ENCODE measurements at places on chromosomes 7 and 10.

GRCh38 chr10:124732931-124733570 lies 11.1 kb downstream of the FAM53B start:
- DNase-seq, result no peak

DNA sequence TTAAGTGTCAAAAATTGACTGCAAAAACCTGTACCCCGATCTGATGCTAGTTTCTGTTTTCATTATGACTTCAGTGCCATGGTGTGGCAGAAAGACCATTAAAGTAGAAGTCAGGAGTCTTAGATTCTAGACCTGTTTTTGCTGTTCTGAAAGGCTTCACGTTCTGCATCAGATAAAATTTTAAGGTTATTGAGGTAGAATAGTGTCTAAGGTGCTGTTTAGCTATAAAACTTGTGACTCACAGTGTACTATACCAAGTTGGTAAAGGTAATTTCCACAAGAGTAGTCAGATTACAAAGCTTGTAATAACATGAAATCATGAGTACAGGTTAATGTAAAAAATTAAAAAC lies 38.6 kb downstream of the ZNRF2 start:
- DNase-seq, result no peak

DNA sequence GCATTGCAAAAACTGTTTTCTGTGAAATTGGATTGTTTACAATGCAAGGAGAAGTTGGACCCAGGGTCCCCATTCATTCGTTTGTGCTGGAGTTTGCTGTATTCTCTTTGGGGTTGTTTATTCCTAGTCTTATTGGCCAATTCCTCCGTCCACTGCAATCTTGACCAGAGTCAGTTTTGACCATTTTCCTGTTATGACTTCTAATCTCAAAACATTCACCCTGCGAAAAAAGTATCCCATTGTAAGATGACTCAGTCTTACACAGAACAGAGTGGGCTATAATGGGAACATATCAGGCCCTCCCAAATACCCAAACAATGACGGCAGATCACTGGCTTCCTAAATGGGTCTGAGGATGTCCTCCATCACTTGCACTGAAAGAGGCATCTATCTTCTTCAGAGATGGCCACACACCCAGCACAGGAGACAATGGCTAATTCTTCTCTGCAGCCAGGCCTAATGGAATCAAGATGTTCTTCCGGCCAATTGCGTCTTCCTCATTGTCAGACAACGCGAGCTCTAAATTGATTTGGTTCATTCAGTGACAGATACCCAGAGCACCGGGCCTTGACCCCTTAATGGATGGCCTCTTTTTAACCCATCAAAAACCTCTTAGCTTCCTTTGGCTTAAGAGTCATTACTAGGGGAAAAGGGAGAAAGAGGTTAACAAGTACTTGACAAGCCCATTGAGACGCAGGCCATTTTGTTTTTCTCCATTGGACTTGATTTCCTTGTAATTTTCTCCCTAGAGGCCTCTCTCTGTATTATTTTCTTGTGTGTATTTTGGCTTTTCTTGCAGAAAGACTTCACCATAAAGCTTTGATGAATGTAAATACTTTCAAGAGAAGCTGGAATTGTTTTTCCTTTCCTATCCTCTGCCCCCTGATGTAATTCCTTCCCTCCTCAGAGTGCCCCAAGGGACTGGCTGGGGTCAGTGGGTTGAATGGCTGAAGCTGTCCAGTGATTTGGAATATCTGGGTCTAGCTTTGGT lies 129.6 kb downstream of the PRPF18 start:
- no peak for DNase-seq

- DNase-seq, result no peak
Measured at GRCh38 chr10:46239993-46240683, 46.7 kb upstream of the ANTXRL start.

DNA sequence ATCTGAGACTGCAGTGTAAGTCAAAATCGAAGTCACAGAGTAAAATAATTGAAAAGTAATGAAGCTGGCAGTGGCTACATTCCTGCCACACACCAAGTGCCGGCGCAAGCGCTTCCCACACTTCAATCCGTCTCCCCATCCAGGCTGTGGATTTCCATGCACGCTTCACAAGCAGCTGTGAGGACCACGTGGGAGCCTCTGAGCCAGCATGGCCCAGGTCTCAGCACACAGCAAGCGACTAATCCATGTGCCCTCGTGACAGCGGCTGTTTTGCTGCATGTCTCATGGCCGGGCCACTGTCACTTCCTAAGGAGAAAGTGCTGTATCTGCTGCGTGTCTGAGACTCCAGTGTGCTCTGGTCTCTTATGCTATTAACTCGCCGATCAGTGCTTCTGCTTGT lies 566.9 kb downstream of the DNAJB6 start:
- DNase-seq, result no peak

GRCh38 chr7:143050931-143051330 lies 1.2 kb upstream of the OR6V1 start:
- no peak for DNase-seq

- no peak for DNase-seq
Measured at GRCh38 chr7:132965951-132966350, 115.9 kb downstream of the CHCHD3 start.

GRCh38 chr7:112205343-112206237 lies 609 bp downstream of the DOCK4 start:
- DNase-seq, result peak; percentile 52

DNA sequence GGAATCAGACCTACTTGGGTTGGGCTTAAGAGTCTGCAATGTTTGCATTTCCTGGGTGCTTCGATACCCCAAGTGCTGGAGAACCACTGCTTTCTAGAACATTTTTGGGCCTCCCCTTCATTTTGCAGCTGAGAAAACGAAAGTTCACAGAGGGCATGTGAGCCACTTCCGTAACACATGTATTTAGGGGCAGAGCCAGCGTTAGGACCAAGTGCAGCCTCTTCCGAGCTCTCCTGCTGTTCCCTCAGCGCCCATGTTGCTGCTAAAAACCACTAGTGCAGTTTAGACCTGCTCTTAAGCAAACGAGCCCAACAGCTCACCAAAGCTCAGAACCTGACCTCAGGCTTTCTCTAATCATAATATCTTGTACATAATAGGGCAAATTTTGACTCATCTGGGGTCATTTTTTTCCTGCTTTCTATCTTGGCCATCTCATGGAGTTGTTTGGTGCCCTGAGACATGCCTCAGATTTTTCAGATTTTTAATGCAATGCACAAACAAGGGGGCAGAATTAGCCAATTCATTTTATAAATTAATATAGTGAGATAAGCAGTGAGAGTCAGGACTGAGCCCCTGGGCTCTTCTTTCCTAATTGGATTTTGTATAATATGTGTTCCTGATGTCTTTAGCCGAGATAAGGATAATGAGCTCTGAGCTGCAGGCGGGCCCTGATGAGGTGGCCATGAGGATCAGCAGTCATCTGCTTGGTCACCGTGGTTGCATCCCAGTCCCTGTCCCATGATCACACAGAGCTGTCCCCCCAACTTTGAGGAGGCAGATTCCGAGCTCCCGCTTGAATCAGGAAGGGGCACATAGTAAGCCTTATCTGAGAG lies 12.9 kb downstream of the BAG3 start:
- no peak for DNase-seq

Data from Kasumi-1 (cell line).